Spinal cord (tissue), 10 donors: ENCODE measurements at places on chromosomes 7 and 10. TPM values are rescaled to one million over a fixed set of nuclear protein-coding genes. Genes with fewer than 3 reads are reported as not detected.

ZNF467 gene
- total RNA-seq, result 4.1 TPM

ITIH5 gene
- total RNA-seq, result 132 TPM

LIPJ gene
- 0.40 TPM for total RNA-seq

DNA sequence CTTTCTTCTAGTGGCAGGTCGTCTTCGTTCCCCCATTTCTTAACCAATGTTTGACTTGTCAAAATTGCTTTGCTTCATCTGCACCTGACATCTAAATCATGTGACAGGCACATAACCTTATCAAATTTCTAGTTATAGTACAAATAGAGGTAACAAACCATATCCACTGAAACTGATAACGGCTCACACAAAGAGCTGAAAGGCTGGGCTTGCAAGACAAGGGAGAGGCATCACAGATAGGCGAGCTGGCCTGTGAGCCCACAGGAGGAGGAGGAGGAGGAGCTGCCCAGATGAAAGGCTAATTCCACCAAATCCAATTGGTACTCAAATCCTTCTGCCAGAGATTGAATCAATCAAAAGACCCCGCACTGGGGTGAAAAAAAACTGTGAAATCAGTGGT, 80.2 kb upstream of the NEBL start:
- no peak for DNase-seq

ZNF488 gene
- total RNA-seq, result 8.2 TPM

- DNase-seq, result no peak
Observed at GRCh38 chr10:103259989-103260388, 14.3 kb downstream of the RPEL1 start.
